ENCODE measurements at places on chromosomes 5 and 9.

- no peak for DNase-seq
These were observed 376.7 kb downstream of the DNAH5 start for GRCh38 chr5:13567819-13568218.

DNA sequence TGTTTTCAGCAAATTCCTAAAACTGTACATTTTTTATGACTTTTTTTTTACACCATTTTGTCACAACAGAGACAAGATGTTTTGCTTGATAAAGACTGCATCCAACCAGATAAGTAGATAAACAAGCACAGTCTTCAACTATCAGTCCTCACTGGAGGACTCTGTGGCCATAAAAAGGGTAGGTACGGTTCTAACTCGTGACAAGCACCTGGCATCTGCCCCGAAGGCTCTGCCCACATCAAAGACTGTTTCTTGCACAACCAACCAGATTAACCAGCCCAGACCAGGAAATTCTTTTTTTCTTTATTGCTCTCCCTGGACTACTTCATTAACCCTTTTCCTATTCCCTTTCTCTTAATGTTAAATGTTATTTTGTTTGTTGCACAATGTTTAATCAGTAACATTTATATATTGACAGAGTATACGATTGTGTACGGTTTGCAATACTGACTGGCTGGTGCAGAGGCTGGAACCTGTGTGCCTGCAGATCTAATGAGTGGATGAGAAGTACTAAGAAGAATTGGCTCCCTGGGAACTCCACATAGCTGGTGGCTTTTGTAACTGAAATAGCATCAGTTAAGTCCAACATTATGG is 74.1 kb downstream of the SERINC5 start:
- DNase-seq, result peak; percentile 90

DNA sequence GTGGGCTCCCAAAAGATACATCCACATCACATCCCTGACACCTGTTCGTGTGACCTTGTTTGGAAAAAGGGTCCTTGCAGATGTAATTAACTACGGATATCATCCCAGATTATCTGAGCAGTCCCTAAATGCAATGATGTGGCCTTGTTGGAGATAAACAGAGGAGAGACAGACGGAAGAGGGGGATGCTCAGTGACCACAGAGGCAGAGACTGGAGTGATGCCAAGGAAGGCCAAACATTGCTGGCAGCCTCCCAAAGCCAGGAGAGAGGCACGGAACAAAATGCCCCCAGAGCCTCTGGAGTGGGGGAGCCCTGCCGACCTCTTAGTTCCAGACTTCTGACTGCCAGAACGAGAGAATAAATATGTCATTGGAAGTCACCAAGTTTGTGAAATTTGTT is 15.0 kb upstream of the VAV2 start:
- no peak for DNase-seq

GRCh38 chr5:151672516-151672915 is 14.2 kb downstream of the SPARC start:
- DNase-seq, result no peak

GRCh38 chr9:136861874-136862457 is 4.1 kb downstream of the EDF1 start:
- DNase-seq, result no peak

DNA sequence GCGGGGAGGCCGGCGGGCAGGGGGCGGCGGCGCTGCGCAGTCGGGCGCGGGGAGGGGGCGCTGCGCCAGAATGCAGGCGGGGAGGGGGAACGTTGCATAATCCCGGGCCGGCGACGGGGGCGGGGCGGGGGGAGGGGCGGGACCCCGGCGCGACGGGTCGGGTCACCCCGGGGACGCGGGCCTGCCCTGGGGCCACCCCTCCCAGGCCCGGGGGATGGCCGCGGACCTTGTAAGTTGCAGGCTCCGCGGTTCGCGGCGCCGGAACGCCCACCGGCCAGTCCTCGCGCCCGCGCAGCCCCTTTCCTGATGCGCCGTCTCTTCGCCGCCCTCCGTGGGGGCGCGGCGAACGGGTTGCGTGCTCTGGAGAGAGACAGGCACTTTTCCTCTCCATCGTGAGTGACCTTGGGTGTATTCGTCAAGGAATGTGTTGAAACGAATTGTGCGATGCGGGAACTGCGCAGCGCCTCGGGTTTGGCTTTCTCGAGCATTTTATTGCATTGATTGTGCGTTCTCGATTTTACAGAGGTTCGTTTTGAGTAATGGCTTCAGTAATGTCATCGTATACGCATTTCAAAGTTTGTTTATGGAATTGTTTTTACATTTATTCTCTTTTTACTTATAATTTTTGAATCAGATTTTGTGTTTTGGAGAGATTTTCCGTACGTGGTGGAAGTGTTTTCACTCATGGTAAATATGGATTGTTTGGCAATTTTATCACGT is 802 bp downstream of the SPIN1 start:
- peak; percentile 44 for DNase-seq

GRCh38 chr5:81156732-81157131 is 76.4 kb upstream of the CKMT2 start:
- DNase-seq, result no peak

GRCh38 chr5:132114150-132115121 is 40.8 kb downstream of the CSF2 start:
- no peak for DNase-seq

DNA sequence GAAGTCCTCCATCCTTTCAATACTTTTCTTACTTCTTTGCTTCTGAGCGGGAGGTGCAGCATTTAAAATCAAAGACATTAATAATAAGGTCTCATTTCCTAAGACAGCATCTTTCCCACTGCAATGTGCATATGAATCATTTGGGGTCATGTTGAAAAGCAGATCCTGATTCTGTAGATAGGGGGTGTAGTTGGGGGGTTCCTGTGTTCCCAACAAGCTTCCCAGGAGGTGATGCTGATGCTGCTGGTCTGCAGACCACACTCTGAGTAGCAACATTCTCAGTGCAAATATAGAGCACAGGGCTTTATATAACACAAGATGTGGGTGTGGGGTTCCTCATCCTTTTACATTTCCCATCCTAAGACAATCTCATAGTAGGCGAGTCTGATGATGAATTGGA is 126.5 kb upstream of the PALM2AKAP2 start:
- no peak for DNase-seq

GRCh38 chr9:13364271-13365000 is 84.9 kb upstream of the MPDZ start:
- no peak for DNase-seq

DNA sequence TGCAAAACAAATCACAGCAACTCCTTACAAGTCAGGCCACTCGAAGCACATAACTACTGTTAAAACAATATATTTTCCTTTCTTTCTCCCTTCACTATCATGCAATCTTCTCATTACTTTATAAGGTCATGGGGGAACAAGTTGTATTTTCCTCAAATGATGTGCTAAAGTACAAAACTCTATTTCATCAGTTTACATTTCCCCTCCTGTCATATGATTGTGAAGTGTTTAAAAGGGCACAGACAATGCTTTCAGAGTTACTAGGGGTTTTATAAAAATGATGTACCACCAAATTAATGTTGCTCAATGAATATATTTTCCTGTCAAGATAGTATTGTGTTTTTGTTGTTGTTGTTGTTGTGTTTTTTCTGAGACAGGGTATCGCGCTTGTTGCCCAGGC is 34.1 kb downstream of the MAPKAP1 start:
- DNase-seq, result no peak

- DNase-seq, result no peak
These were observed 679.6 kb downstream of the IRX1 start for GRCh38 chr5:4275232-4275631.

- DNase-seq, result no peak
These were observed 192.2 kb downstream of the PAPPA start for GRCh38 chr9:116345817-116346216.

DNA sequence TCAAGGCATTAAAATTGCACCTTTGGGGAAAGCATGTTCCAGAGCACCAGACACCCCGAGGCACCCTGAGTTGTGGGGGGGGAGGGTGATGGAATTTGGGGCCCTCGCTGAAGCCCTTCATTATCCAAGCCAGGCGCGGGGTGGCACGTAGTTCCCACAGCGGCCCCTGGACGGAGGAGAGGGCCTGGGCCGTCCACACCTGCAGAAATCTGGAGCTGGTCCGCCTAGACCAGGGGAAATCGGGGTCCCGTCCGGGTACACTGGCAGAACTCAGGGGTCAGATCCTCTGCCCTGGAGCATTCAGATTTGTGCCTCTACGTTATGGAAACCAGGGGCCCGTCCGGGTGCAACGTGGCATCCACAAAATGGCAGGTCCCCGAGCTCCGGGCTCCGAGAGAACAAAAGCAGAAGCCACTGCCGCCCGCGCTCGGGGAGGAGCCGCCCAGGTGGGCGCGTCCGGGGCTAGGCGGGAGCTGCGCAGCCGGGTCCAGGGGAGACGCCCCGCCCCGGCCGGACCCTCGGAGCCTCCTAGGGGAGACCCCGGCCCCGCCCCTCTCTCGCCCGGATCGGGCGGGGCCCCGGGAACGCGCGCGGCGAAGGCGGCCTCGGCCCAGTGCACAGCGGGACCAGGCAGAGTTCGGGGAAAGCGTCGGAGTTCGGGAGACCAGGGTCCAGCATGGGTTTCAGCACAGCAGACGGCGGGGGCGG is at the start of gene PLEKHG4B:
PLEKHG4B (plus strand) TSS at position 613 of the 708 bp plus-strand sequence; CDS start at position 677, 64 bp downstream.
- no peak for DNase-seq

DNA sequence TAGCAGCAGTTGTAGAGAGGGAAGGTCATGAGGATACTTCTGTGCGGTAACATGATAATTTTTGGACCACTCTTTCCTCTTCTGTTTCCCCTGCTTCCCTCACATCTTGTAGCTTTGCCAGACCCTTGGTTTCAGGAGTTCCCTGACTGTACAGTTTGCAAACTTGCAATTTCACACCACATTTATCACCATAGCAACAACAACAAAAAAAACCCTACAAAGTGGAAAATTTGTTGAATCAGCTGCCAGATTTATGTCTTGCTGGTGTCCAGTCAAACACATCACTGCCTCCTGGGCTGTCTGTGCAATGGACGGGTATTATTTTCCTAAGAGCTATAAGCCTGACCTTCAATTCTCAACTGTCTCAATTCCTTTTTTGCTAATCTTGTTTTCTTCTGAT is 751.6 kb downstream of the TLR4 start:
- DNase-seq, result no peak

DNA sequence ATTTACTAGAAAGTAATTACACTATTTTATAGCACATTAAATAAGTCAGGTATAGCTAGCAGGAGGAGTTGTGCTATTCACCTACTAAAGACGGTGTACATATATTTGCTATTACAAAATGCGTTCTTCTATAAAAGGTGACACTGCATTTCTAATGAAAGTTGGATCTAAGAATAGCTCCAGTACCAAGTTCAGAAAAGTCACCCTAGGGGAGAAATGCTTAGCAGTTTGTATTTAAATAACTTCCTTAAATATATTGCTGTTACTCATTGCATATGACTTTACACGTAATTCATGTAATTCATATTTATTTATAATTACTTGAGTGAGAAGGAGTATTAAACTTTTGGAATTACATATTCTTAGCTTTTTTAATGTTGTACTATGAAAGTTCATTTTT is 7.0 kb upstream of the SUB1 start:
- DNase-seq, result no peak

- DNase-seq, result no peak
These were observed 674 bp downstream of the TSPAN17 start for GRCh38 chr5:176647843-176648473.

GRCh38 chr9:93676310-93677047 is 100.1 kb downstream of the PHF2 start:
- DNase-seq, result no peak

GRCh38 chr9:71514344-71514975 is 253.9 kb downstream of the CEMIP2 start:
- DNase-seq, result no peak

DNA sequence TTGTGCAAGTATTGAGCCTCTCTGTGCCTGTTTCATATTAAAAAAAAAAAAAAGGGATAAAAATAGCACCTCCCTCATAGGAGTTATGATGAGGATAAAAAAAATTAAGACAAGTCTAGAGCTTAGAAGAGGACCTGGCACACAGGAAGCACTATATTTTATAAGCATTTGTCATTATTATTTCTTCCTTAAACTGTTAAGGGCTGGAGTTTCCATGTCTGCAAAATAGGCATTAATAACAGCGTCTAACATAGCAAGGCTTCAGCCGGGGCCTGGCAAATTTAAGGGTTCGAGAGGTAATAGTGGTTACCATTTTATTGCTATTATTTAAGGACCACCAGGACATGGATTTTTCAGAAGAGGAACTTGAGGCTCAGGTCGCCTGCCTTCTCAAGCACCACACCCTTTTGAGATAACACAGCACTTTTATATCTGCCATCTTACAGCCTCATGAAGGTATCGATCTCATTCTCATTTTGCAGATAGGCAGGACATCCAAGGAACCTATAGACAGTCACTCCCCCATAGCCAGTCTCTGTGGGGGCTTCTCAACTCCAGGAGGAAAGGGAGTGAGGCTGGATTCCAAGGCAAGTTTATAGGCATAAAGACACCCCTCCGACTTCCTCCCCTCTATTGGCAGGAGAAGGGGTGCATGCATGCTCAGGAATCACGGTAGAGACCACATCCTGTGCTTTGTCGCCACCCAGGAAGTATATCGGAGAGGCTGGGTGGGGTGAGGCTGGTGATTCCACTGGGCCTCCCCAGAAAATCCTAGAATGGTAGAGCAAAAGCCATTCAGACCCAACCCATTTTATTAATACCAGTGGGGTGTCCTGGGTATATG is 2.4 kb downstream of the ANXA6 start:
- DNase-seq, result peak; percentile 51

- no peak for DNase-seq
These were observed 7.1 kb downstream of the ACTL7A start for GRCh38 chr9:108869092-108869725.

DNA sequence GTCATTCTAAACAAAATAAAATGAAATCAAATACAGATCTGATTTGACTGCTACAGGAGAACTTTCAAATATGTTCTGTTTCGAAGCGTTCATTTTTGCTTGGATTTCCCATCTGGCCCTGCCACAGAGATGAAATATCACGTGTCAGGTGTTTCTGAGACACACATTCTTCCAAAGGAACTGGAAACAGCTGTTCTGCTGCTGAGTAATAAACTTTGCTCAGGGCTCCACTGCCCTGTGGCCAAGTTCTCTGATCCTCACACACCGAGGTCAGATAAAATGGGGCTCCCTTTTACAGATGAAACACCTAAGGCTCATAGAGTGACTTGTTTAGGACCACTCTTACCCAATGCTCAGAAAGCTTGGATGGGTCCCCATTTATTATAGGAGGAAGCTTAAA is 42.5 kb downstream of the FRMPD1 start:
- no peak for DNase-seq

GRCh38 chr5:31888564-31888963 is 249.6 kb downstream of the PDZD2 start:
- no peak for DNase-seq

GRCh38 chr9:129012893-129013448 is 15.2 kb downstream of the SH3GLB2 start:
- DNase-seq, result no peak
